ENCODE measurements at places on chromosomes 4 and X. TPM values are rescaled to one million over a fixed set of nuclear protein-coding genes. Genes with fewer than 3 reads are reported as not detected.

DNA sequence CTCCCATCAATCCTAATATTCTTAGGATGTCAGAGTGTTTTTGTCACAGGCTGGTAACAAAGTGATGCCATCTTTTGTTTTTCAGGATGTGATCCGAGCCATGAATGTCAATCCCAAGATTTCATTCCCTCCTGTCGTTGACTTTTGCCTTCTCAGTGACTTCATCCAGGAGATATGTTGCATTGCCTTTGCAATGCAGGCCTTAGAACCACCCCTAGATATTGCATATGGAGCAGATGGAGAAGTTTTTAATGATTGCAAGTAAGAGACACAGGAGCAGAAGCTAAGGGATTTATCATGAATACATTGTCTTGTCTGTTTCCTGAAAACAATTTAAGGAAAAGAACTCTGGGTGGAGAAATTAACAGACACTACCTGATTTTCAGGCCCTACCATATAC is 28.6 kb downstream of the SPATA18 start:
- no peak for DNase-seq

DNA sequence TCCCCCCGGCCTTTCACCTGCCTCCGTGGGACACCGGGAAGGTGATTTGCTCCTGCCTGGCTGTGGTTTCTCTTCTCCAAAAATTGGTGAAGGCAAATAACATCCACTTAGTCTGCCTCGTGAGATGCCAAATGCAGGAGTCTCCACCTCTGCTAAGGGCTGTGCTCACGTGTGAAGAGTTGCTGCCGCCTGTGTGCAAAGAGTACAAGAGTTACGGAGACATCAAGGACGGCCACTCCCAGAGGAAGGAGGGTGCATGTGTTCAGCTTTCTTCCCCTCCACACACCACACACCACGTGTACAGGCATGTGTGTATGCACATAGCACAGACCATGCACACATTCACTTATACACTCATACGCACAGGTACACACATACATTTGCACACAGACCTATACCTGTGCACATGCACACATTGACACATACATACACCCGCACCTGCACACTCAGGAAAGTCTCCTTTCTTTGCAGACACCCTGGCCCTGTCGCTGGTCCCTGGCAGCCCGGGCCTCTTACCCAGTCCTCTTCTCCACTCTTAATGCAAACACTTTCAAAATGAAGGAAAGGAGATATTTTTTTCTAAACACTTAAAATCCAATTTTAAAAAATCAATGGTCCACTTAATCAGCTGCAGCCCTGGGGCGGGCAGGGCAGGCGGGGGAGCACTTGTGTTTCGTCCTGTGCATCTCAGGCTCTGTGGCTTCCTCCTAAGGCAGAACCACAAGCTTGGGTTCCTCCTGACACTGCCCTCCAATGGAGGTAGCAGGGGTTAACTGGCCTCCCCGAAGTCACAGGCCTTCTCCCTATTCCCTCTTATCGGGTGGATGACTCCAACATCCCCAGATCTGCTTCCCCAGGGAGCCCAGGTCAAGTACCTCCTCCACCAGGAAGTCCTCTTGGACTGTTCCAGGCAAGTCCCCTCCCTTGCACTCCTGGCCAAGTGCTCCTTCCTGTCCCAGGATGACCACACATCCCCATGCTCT is 103.0 kb downstream of the CPZ start:
- no peak for DNase-seq

DNA sequence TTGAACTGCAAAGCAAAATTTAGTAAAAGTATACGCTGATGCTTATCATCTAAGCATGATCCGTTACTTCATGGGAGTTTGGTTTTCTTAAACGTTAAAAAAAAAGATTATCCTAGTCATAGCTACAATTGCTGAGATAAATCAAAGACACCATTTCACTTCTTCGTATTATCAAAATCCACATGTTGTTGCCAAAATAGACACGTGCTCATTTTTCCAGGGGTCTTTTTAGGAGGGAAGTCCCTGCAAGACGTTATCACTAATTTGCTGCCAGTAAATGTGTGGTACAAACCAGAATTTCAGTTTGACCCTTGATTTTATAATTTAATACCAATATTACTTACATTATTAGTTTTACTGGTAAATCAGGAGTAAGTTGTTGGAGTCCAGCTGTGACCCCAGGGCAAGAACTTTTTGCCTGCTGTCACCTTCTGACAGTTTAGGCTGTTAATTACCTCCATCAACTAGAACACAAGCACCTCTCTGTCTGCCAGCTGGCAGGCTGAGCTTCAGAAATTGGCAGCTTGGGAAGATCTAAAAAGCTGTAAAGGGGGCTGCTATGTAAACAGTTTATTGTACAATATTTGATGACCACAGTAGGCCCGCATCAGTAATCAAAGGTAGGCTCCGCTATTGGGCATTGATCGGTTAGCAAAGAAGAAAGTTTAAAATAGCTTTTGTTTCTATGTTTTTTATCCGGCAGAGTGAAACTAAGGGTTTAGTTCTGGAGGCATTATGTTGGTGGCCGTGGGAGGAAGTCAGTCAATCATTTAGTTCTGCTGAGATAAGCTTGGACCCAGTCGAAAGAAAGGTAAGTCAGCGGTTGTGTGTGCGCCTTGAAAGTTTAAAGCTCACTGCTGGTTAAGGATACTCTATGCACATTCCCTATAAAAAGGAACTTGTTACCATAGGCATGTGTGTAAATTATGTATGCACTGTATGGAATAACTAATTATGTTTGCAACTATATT is 196.4 kb downstream of the FBXO8 start:
- DNase-seq = no peak

- DNase-seq = no peak
These were observed 28.5 kb downstream of the VCX3A start for GRCh38 chrX:6506444-6506843.

DNA sequence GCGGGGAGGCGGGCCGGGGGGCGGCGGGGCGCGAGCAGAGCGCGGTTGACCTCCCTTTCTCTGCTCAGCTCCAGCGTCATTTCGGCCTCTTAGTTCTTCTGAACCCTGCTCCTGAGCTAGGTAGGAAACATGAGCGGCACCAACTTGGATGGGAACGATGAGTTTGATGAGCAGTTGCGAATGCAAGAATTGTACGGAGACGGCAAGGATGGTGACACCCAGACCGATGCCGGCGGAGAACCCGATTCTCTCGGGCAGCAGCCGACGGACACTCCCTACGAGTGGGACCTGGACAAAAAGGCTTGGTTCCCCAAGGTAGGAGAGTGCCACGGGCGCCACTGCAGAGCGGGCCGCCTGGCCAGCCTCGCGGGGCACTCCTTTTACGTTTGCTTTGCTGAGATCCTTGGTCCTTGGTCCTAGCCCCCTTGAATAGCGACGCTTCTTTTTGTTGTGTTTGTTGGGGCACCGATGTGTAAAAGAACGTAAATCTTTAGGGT is at the start of gene HTATSF1:
HTATSF1 (plus strand) TSS at position 37 of the 497 bp plus-strand sequence; CDS start at position 130, 93 bp downstream.
- no peak for DNase-seq

DNA sequence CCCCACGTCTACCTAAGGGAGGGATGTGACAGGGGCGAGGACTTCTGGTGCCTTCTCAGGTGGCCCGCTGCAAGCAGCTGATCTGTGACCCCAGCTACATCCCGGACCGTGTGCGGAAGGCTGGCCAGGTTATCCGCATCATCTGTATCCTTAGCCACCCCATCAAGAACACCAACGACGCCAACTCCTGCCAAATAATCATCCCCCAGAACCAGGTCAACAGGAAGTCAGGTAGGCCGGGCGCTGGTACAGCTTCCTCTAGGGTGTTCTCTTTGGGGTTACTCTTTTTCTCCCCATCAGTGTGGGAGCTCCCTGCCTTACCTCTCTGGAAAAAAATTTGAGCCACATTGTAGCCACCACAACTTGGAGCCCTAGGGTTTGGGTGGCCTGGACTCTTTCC is 2.4 kb upstream of the FAM50A start:
- DNase-seq = no peak

- DNase-seq = no peak
These were observed 915 bp upstream of the RAB33B start for GRCh38 chr4:139453041-139453370.

GRCh38 chr4:159447296-159447695 is 344.4 kb downstream of the RAPGEF2 start:
- DNase-seq = no peak

- DNase-seq = no peak
These were observed 7.7 kb downstream of the CCNQ start for GRCh38 chrX:153590961-153591956.

DNA sequence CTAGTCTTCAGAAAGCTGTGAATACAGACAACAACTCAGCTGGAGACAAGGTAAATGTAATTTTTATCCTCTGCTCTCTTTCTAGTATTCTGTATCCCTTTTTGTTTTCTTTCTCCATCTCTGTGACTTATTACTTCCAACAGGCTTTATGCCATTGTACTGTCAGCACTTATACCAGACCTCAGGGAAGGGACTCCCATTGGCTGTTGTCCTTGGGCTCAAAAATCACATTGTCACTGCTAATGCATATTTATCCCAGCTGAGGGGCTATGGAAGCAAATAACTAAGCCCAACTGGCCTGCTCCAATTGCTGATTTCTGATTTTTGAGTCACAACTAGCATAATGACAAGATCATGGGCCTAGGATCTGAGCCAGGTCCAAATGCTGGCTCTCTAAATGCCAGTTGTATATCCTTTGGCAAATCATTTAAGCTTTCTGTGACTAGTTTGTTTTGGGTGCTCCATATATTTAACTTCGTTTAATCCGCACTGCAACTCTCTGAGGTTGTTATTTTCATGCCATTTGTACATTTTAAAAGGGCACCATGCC is 395.1 kb upstream of the GNPDA2 start:
- no peak for DNase-seq

DNA sequence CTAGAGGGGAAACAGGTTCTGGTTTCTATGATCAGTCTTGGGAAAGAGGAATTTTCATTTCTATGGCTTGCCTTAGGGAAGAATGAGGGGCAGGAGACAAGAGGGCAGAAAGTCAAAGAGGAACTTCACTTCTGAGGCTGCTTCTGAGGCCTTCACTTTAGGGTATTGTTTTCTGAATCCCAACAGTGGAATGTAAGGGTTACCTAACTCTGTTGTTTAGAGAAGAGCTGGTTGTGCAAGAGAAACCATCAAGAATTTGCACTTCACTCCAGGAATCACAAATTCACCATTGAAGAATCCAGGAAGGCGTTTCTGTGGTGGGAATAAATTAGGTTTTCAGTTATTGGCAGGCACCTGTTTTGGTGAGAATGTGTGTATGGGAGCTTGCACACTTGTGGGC is 126.7 kb upstream of the AMOT start:
- no peak for DNase-seq

GAGE12H gene
- total RNA-seq = not detected

EFHC2 gene
- 1.2 TPM for total RNA-seq

HSFX1 gene
- total RNA-seq = 1.4 TPM

TMEM187 gene
- total RNA-seq = 8.0 TPM

ADH1B gene
- not detected for total RNA-seq

ART3 gene
- total RNA-seq = not detected

NMU gene
- total RNA-seq = 12.8 TPM

TLR2 gene
- 0.71 TPM for total RNA-seq

RADX gene
- total RNA-seq = 17.4 TPM
